Stimulated activated CD4-positive, alpha-beta T cell treated with anti-CD3 and anti-CD28 coated beads, TNF-alpha, amount 100 ng/mL, for 1 hour (primary cell): ENCODE measurements at places on chromosomes 1 and 21.
A peak's percentile ranks its signal among the peaks of the same experiment; 100 is the strongest.

GRCh38 chr21:44074315-44074958 is 32.8 kb upstream of the PWP2 start:
- DNase-seq = no peak

DNA sequence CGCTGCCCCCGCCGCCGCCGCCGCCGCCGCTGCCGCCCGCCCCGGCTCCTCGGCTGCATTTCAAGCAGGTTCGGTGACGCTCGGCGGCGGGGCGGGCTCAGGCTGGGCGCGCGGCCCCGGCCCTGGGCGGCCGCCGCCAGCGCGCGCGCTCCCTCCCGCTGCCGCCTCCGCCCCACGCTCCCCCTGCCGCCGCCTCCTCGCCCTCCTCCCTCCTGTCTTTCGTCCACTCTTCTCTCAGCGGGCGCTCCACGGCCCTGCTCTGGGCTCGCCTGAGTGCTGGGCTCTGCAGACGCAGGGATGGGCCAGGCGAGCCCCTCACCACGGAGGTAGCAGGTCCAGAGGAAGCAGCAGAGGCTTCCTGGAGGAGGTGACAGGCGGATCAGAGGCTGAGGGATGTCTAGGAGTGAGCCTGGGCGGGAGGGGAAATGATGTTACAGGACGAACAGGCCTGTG is at the start of gene LRP8:
Gene LRP8, minus strand, starts transcription at position 62 of the 453 bp plus-strand sequence. CDS start 158 bp downstream, outside the sequence.
- peak; percentile 74 for DNase-seq

DNA sequence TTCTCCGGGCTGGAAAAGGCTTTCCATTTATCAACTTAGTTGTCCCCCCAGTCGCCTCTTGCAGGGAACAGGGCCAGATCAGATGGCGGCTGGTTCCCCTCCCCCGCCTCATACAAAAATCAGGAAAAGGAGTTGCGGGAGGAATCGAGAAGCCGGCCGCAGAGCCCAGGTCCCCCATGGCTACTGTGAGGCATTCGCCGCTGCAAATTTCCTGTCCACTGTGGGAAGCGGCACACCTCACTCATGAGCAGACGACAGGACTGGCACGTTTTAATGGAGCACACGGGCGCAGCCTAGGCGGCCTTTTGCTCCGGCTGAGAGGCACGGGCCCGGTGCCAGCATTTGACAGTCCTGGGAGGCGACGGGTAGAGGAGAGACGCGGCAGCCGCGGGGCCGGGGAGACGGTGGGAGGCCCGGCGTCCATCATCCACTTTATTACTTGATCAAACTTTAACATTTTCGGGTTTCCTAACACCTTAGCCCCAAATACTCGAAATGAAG is 1.1 kb downstream of the GNG4 start:
- no peak for DNase-seq

- DNase-seq = no peak
Observed at GRCh38 chr1:32727876-32728275, 25.3 kb upstream of the SYNC start.

DNA sequence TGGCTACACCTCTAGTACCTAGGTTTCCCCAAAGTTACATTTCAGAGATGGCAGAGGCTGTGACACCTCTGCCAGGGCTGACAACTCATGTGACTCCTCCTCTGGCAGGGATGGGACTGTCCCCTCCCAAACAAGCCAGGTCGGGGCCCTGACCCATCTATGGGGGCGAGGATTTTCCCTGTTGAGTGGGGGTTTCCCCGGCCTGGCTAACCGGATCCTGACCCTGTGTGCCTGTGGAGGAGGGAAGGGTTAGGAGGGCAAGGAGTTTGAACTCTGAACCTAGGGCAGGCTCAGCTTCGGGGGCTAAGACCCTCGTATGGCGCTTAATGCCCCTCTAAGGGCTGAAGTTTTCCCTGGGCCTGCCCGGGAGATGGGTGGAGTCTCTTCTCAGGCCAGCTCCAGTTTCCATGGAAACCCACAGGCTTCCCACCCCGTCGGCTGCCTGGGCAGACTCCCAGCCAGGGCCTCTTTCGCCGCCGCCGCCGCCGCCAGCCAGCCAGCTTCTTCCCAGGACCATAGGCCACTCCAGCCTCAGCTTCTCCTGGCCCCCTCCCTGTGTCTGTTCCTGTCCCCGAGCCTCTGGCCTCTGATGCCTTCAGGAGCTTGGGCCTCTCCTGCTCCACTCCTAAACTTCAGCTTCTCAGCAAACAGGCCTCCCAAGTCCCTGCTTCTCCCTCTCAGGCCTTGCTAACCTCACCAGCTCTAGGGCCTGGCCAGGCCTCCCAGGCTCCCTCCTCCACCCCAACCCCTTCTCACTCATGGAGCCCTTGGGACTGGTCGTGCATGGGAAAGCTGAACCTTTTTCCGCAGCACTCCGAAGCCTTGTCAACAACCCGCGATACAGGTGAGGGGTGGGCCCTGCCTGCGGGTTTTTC is at the start of gene BTBD19:
Gene BTBD19, plus strand, starts transcription at position 461 of the 875 bp plus-strand sequence. Its CDS starts 298 bp downstream, at position 759.
- no peak for DNase-seq

GRCh38 chr1:164774819-164775654 is 216.1 kb downstream of the PBX1 start:
- DNase-seq = no peak

GRCh38 chr1:164803366-164803765 is 244.4 kb downstream of the PBX1 start:
- no peak for DNase-seq

- DNase-seq = no peak
Observed at GRCh38 chr1:34829250-34829649, 30.3 kb downstream of the SMIM12 start.

- no peak for DNase-seq
Observed at GRCh38 chr1:177354247-177354646, 183.5 kb downstream of the BRINP2 start.
